CD8-positive, alpha-beta T cell (primary cell): ENCODE measurements at places on chromosomes 12 and 14. TPM values are rescaled to one million over a fixed set of nuclear protein-coding genes. Genes with fewer than 3 reads are reported as not detected.

- DNase-seq, result no peak
These were observed 30.7 kb upstream of the MAP1LC3B2 start for GRCh38 chr12:116528498-116528897.

DNA sequence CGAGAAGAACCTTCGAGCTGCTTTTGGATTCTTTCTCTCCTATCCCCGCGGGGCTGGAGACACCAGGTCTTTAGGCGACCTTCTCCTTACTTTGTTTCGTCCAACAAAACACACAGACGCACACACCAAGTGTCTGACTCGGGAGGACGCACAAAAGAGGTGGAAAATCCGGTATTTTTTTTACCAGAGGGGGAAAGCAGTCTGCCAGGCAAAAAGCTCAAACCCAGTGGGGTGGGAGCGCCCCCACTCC, 2.1 kb downstream of the SIX4 start:
- no peak for DNase-seq

GRCh38 chr12:118356809-118357256, 15.9 kb downstream of the TAOK3 start:
- DNase-seq, result no peak

- no peak for DNase-seq
These were observed 114.4 kb downstream of the SLC38A1 start for GRCh38 chr12:46154221-46154985.

DNA sequence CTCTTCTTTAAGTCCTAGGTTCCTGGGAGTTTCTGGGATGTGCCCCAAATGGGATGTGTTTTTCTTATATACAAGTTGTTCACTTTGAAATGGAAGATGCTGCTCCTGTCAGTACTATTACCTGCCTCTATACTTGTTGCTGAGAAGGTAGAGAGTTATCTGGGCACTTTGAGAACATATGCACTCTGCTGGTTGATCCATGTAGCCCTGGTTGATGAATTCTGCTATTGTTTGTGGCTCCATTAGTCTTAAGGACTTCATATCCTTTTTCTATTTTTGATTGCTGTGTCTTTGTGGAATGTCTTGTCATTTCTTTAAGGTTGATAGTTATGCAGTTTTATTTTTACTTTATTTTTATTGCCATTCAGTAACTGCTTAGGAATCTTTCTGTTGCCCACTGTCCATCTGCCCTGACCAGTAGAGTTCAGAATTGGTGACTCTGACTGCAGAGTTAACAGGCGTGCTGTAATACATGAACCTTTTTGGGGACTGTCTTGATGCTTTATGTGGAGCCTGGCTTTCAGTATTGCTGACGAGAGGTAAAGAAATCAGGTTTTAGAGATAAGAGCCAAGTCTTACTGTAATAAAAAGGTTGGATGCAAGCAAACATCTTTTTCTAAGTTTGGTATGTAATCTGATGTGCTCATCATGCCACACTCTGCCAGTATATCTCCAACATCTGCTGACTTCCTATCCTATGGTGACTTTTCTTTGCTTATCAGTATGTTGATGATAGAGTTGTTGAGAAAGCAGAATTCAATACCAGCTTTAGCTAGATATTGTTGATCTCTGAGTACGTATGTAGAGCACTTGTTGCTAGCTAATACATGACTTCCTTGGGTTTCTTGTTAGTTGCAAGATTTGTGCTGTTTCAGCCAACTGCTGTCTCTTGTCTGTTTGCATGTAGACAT, 1.6 kb downstream of the GMPR2 start:
- DNase-seq, result no peak

GRCh38 chr12:57766464-57767304, at the start of gene CYP27B1:
CYP27B1 (minus strand) TSS chr12:57767078; CDS start chr12:57767041, 37 bp downstream.
- peak; percentile 36 for DNase-seq

DNA sequence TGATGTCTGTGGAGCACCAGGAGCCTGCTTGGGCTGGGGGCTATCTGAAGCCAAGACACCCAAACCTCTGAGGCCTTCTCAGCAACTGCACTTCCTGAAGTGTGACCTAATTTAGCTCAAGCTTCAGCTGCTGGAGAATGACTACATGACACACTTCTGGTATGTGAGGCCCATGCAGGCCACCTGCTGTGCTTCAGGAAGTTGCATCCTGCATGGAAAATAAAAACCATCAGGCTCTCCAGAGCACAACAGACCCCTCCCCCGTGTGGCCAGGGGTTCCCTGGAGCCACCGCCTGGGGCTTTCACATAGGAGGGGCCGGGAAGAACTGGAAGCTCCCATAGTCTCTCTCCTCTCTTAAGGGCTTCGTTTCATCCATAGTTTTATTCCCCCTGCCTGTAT, 217.7 kb downstream of the SLC15A4 start:
- DNase-seq, result no peak

DNA sequence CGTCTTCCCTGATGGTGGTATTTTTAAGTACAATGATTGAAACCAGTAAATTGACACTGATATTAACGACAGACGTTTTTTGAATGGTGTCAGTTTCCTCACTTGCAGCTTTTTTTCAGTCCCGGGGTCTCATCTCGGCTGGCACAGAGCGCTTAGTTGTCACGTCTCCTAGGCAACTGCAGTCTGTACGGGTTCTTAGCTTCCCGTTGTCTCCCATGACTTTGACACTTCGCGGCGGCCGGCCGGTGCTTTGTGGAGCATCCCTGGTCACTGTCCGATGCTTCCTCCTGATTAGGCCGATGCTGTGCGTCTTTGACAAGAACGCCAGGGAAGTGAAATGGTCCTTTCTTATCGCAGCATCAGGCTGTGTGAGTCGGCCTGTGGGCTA, 67.4 kb downstream of the ADGRD1 start:
- DNase-seq, result no peak

- no peak for DNase-seq
These were observed 464.6 kb downstream of the FUT8 start for GRCh38 chr14:65877166-65877565.

- DNase-seq, result no peak
These were observed 8.4 kb downstream of the SYNDIG1L start for GRCh38 chr14:74417611-74418010.

- DNase-seq, result no peak
These were observed 32.7 kb upstream of the NAP1L1 start for GRCh38 chr12:76117067-76117691.

DNA sequence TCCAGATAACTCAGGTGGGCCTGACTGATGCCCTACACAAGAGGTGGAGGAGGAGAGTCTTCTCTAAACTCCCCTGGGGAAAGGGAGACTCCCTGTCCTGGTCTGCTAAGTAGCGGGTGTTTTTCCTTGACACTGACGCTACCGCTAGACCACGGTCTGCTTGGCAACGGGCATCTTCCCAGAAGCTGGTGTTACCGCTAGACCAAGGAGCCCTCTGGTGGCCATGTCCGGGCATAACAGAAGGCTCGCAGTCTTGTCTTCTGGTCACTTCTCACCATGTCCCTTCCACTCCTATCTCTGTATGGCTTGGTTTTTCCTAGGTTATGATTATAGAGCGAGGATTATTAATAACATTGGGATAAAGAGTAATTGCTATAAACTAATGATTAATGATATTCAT, 965.5 kb downstream of the TMEM121 start:
- DNase-seq, result peak; percentile 35

- DNase-seq, result no peak
These were observed 169.0 kb upstream of the NTF3 start for GRCh38 chr12:5262885-5263284.

GRCh38 chr12:122981587-122982476, 1.4 kb downstream of the ARL6IP4 start:
- no peak for DNase-seq

- no peak for DNase-seq
These were observed 133.5 kb downstream of the BICD1 start for GRCh38 chr12:32240162-32240561.

- no peak for DNase-seq
These were observed 9.4 kb downstream of the ZFC3H1 start for GRCh38 chr12:71654200-71654599.

- DNase-seq, result no peak
These were observed 30.1 kb upstream of the CAND1 start for GRCh38 chr12:67239061-67239460.

DNA sequence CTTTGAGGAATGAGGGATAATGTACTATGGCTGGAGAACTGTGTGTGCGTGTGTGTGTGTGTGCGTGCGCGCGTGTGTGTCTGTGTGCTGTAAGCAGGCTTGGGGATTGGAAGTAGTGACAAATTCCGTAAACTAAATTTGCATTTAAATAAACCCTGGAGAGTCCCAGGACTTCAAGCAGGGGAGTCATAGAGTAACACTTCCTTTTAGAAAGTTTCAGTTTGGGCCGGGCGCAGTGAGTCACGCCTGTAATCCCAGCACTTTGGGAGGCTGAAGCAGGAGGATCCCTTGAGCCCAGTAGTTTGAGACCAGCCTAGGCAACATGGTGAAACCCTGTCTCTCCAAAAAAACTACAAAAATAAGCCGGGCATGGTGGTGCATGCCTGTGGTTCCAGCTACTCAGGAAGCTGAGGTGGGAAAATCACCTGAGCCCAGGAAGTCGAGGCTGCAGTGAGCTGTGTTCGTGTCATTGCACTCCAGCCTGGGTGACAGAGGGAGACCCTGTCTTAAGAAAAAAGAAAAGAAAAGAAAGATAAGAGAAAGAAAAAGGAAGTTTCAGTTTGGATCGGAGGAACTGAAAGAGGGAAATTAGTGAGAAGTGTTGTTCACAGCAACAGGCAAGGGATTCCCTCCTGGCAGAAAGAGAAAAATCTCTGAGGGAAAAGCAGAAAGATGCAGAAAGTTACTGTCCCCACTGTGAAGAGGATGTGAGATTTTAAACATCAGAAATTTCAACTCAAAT, 222.7 kb upstream of the SOX5 start:
- DNase-seq, result no peak

DNA sequence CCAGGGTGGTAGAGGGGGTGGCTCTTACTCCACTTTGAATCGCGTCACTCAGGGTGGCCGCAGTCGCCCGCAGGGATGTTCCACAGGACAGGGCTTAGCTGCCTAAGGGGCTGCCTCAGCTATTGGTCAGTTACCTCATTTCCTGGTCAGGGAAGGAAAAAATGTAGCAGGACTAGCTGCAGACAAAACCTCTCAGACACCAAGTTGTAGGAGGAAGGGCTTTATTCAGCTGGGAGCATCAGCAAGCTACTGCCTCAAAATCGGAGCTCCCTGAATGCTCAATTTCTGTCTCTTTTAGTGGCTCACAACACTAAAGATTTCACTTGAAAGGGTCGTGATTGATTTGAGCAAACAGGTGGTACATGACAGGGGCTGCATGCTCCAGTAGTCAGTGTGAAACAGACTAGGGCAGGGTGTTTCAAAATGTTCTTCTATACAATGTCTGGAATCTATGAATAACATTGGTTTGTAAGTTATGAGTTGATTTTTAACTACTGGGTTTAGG, 6.4 kb upstream of the CLEC6A start:
- DNase-seq, result no peak

GRCh38 chr14:103859416-103860202, 12.2 kb upstream of the PPP1R13B start:
- DNase-seq, result no peak

- no peak for DNase-seq
These were observed 19.7 kb upstream of the VSX2 start for GRCh38 chr14:74219277-74220205.

- no peak for DNase-seq
These were observed 30.3 kb downstream of the C14orf132 start for GRCh38 chr14:96069421-96069820.

GRCh38 chr14:68341411-68342212, 451.3 kb downstream of the ZFP36L1 start:
- DNase-seq, result no peak

Gene ACOT6
- not detected for total RNA-seq

Gene GUCY2C
- not detected for total RNA-seq

Gene ATN1
- total RNA-seq, result 26.5 TPM

Gene RPS6KL1
- 10.8 TPM for total RNA-seq

Gene CLEC6A
- not detected for total RNA-seq

Gene SLC4A8
- total RNA-seq, result 2.4 TPM
